ENCODE measurements at places on chromosomes 3 and 15. TPM values are rescaled to one million over a fixed set of nuclear protein-coding genes. Genes with fewer than 3 reads are reported as not detected.
A peak's percentile ranks its signal among the peaks of the same experiment; 100 is the strongest.

DNA sequence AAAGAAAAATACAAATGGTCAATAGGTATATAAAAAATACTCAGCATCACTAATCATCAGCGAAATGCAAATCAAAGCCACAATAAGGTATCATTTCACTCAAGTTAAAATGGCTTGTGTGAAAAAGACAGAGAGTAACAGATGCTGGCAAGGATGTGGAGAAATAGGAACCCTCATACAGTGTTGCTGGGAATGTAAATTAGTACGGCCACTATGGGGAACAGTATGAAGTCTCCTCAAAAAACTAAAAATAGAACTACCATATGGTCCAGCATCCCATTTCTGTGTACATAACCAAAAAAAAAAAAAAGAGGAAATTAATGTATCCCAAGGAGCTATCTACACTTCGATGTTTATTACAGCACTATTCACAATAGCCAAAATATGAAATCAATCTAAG is 98.1 kb upstream of the TGFBR2 start:
- no peaks in the 10 kb centered on the region for H3K36me3 ChIP-seq
- no peak overlapping the region for H3K27ac ChIP-seq
- no peaks in the 10 kb centered on the region for H3K4me1 ChIP-seq
- H3K27me3 ChIP-seq = no peaks in the 10 kb centered on the region
- no peak for DNase-seq

DNA sequence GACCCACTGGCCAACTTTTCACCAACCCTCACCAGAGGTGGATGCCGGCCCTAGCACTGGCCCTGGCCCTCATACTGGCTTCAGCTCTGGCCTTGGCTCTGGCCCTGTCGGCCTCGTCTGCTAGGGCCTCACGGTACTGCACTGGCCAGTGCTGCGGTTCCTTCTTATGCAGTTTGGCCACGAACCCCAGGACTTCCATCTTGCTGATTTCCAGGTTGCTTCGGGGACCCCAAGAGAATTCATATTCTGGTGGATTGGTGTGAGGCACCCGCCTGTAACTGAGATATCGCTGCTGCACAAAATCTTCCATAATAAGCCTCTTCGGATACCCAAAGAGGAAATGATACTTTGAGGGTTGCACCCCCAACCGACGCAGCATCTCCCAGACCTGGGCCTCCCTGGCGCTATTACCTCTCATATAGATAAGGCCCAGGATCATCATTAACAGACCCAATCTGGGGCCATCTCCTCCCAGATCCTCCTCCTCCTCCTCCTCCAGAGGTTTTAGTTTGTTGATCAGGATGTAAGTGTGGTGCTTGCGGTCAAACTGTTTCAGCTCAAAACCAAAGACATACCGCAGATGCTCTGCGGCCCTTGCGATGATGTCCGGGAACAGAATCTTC is 883 bp downstream of the MAGEF1 start:
- no peaks in the 10 kb centered on the region for H3K27me3 ChIP-seq
- no peak for DNase-seq
- H3K4me3 ChIP-seq = peak overlapping the region; percentile 83
- H3K4me1 ChIP-seq = peaks cover 5% of the 10 kb centered on the region

- no peak for DNase-seq
- no peak overlapping the region for H3K4me3 ChIP-seq
- no peak overlapping the region for H3K27ac ChIP-seq
Measured at GRCh38 chr15:38650936-38651327, 86.3 kb upstream of the RASGRP1 start.

DNA sequence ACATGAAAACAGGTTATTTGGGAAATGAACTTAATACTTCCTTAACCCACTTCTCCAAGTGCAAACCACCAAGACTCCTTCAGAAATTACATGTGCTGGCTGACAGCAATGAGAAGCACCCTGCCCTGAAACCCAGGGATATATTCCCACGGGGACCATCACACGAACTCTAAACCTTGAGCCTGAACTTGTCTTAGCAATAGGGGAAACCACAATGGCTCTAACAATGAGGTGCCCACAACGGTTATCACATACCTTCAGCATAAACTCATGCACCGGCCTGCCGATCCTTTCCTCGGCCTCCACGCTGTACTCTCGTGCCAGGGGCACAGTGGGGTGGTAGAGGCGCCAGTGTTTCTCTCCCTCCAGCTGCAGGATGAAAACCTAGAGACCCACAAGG is 13.4 kb downstream of the RIOX2 start:
- H3K36me3 ChIP-seq = peaks cover 28% of the 10 kb centered on the region
- no peaks in the 10 kb centered on the region for H3K4me1 ChIP-seq
- no peaks in the 10 kb centered on the region for H3K27me3 ChIP-seq
- no peak for DNase-seq
- no peak overlapping the region for H3K4me3 ChIP-seq

- H3K27ac ChIP-seq = no peak overlapping the region
- H3K27me3 ChIP-seq = no peaks in the 10 kb centered on the region
- H3K36me3 ChIP-seq = no peaks in the 10 kb centered on the region
- DNase-seq = no peak
- no peaks in the 10 kb centered on the region for H3K4me1 ChIP-seq
Measured at GRCh38 chr3:178947738-178948137, 123.9 kb downstream of the ZMAT3 start.

- peak; percentile 41 for DNase-seq
- H3K27me3 ChIP-seq = no peaks in the 10 kb centered on the region
- H3K27ac ChIP-seq = no peak overlapping the region
- H3K4me3 ChIP-seq = no peak overlapping the region
- no peaks in the 10 kb centered on the region for H3K4me1 ChIP-seq
- H3K36me3 ChIP-seq = no peaks in the 10 kb centered on the region
Measured at GRCh38 chr3:31172336-31172735, 277.9 kb upstream of the GADL1 start.

GRCh38 chr15:84947947-84948830 is 33.5 kb upstream of the PDE8A start:
- H3K4me1 ChIP-seq = no peaks in the 10 kb centered on the region
- H3K27ac ChIP-seq = no peak overlapping the region
- DNase-seq = no peak

DNA sequence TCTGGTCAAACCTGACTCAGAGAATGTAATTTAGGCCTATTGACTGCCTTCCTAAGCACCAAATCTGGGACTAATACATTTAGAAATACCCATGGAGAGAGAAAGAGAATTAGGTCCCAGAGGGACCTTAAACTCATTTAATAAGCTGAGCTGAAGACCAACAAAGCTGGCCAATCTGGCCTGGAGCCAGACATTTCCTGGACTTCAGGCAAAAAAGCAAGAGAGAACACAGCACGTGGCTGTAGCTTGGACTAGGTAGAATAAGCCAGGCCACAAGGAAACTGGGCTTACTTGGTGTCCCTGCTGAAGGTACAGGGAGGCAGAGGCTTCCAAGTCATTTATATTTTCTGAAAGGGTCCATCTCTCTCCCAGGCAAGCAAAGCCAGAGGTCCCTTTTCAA is 88.1 kb downstream of the RTP4 start:
- H3K4me1 ChIP-seq = no peaks in the 10 kb centered on the region
- no peaks in the 10 kb centered on the region for H3K36me3 ChIP-seq
- no peaks in the 10 kb centered on the region for H3K27me3 ChIP-seq
- no peak for DNase-seq

- peak; percentile 59 for DNase-seq
- H3K4me3 ChIP-seq = peak overlapping the region; percentile 33
- no peak overlapping the region for H3K27ac ChIP-seq
- H3K4me1 ChIP-seq = no peaks in the 10 kb centered on the region
Measured at GRCh38 chr3:169379496-169380090, 283.9 kb downstream of the MECOM start.

GRCh38 chr15:94297558-94297957 is 66.2 kb downstream of the MCTP2 start:
- H3K27ac ChIP-seq = no peak overlapping the region
- H3K4me3 ChIP-seq = no peak overlapping the region
- peaks cover 6% of the 10 kb centered on the region for H3K4me1 ChIP-seq
- H3K27me3 ChIP-seq = no peaks in the 10 kb centered on the region

Gene ATP13A5
- not detected for polyA plus RNA-seq

Gene CCDC39
- polyA plus RNA-seq = not detected

Gene EBLN2
- 0.43 TPM for polyA plus RNA-seq

Gene SLC6A1
- not detected for polyA plus RNA-seq

Gene LMLN
- 0.27 TPM for polyA plus RNA-seq

Gene LNP1
- polyA plus RNA-seq = 1.8 TPM

Gene TUBGCP5
- polyA plus RNA-seq = 3.0 TPM

Gene SPATA12
- not detected for polyA plus RNA-seq
